ENCODE measurements at places on chromosomes 4 and X.
A peak's percentile ranks its signal among the peaks of the same experiment; 100 is the strongest.

DNA sequence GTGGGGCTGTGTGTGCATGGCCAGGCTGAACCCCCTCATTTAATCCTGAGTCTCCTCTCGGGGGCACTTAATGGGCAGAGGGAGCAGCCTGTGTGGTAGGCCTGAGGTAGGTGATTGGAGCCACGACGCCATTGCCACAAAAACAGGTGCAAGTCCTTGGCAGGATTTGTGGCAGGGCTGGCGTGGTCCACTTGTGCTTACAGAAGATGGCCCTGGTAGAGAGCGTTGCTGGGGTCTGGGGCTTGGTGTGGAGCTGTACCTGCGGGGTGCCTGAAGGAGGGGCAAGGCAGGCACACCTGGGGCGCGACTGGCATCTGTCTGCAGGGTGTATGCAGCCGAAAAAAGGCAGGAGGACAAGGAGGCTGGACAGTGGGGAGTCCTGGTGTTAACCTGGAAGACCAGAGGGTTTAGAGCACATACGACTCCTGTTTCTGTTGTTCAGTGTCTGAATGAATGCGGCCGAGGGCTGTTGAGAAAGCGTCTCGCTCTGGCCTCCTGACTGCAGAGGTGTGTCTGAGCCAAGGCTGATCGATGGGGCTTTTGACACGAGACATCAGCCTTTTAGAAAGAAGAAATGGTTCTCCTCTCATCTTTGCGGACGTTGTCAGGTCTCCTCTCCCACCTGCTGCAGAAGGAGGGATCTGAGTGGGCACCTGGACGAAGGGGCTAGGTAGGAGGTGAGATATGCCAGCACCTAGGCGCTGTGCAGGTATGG is 52.0 kb downstream of the TBC1D14 start:
- DNase-seq = peak; percentile 41

GRCh38 chr4:3340700-3341083 is 47.9 kb downstream of the RGS12 start:
- no peak for DNase-seq

GRCh38 chr4:140928880-140929279 is 172.7 kb upstream of the TBC1D9 start:
- DNase-seq = no peak

GRCh38 chrX:154094833-154095232 is 2.7 kb downstream of the MECP2 start:
- no peak for DNase-seq

DNA sequence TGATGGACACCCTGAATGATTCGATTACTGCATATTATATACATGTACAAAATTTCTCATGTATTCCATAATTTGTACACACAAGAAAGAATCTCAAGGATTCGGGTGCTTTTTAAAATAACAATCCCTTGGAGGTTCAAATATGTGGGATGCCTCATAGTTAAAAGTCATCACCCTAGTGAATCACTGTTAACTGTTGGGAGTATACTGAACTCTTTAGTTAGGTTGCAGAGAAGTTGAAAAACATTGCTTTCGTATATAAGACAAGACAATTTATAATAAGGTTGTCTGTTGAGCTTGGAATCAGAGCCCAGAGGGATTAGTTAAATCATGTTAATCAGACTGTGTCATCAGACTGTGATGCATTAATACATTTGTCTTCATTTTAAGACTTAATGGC is 15.6 kb downstream of the DCK start:
- DNase-seq = no peak

DNA sequence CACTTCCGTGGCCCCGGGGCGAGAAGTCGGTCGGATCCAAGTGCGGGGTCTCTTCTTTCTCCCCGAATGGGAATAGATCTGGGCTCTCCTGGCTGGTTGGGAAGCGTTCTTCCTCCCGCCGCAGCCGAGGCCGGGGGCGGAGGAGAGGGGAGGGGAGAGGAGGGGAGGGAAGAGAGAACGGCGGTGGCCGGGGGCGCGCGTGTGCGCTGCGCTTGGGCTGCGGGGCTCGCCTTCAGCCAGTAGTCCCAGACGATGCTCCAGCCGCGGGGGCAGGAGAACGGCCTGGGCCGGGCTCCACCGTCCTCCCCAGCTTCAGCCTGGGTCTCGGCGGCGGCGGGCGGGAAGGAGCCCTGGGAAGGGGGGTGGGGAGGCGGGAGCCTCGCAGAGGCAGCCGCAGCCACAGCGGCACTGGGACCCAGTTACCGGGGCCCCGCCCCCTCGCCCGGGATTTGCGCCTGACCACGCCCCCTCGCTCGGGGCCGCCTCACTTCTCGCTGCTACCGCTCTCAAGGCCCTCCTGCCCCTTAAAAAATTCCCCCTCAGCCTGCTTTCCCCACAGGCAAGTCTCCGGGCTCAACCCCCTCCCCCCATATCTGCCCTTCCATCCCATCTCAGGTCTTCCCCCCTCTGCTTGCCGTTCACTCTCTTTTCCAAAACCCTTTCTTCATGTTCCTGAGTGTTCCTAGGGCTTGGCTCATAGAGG is at the start of gene FGD1:
Gene FGD1, minus strand, starts transcription at position 421 of the 703 bp plus-strand sequence. CDS start 802 bp downstream, outside the sequence.
- DNase-seq = peak; percentile 64

GRCh38 chr4:6991249-6991648 is 51.9 kb upstream of the TADA2B start:
- DNase-seq = no peak

DNA sequence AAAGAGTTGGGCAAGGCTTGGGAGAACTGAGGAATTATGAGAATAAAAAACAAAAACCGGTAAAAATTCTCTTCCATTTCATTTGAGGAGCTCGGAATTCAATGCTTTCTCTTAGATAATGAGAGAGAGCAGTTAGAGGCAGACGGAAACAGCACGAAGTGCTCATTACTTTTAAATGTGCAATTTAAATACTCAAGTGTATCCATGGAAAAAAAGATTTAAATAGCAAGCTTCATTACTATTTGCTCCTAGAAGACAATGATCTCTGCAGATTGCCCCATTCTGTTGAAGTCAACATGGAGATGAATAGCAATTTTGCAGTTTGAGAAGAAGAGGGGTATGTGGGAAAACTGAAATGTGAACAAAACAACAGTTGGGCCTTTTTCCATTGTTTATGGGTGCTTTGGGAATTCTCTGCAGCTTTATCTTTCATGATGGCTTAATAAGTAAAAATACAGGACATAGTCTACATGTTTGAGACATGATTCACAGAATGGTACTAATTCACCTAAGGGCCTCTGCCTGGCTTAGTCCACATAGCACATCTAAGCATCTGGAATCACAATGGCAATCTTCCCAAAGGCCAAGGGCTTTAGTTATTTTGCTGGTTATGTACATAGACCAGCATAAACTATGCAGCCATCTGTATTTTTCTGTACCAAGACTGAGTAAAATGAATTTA is 512.7 kb upstream of the FAT1 start:
- DNase-seq = peak; percentile 54

DNA sequence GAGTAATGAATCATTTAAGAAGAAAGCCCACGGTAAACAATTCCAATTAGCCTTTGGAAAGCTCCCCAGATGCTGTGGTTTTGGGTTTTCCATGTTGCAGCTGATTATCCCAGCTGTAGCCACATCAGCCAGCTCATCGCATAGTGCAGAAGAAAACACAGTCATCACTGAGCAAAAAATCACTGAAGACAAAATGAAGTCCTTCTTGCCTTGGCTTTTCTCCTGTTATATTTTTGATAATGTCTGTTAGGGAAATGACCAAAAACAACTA is 193.0 kb upstream of the C1QTNF7 start:
- peak; percentile 79 for DNase-seq

- DNase-seq = no peak
These were observed 46.6 kb downstream of the ADAMTS3 start for GRCh38 chr4:72522440-72522839.

- DNase-seq = no peak
These were observed 344.5 kb upstream of the RASGEF1B start for GRCh38 chr4:81816031-81816761.

GRCh38 chrX:18041656-18042055 is 179.0 kb downstream of the BEND2 start:
- no peak for DNase-seq

GRCh38 chr4:80927420-80927819 is 103.1 kb upstream of the BMP3 start:
- no peak for DNase-seq

DNA sequence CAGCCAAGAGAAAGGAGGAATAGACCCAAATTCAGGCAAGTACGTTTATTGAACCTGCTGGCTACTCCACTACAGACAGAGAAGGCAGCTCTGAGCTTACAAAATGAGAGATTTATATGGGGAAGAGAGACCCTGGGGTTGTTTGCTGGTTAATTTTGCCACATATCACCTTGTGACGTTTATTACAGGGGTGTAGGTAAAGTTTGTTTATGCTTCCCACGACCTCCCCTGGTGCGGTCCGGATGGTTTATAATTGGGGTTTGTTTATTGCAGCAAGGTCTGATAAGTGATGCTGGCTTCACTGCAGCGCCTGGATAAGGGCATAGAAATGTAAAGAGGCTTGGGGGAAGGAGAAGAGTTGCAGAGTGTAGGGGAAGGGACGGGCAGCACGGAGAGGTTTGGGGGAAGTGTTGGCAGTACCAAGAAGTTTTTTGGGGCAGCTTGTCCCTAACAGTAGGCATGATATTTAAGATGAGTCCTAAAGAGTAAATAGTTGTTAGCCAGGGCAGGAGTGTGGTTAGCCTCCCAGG is 12.6 kb downstream of the BEX1 start:
- no peak for DNase-seq

GRCh38 chr4:112214390-112215264 is 17.0 kb upstream of the AP1AR start:
- DNase-seq = peak; percentile 33

- peak; percentile 65 for DNase-seq
These were observed 51.8 kb downstream of the RBPJ start for GRCh38 chr4:26372525-26373172.

- no peak for DNase-seq
These were observed 105.9 kb downstream of the ARSJ start for GRCh38 chr4:113873508-113873907.

- DNase-seq = no peak
These were observed 5.7 kb upstream of the AMELX start for GRCh38 chrX:11287505-11287904.

GRCh38 chrX:67781132-67781531 is 237.3 kb downstream of the AR start:
- DNase-seq = no peak

DNA sequence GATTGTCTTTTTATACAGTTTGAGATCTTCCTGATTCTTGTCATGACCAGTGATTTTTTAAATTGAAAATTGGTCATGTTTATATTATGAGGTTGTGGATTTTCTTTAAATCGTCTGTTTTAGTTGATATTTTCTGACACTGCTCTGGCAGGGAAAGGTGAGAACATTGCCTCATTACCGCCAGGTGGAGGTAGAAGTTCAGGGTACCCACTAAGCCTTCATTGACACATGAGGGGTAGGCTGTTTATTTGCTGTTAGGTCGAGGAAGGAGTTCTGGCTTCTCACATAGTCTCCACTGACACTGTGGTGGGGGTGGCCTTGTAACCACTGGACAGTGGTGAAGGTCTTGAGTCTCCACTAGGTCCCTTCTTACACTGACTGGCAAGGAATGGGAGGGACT is 117.6 kb upstream of the GPR101 start:
- DNase-seq = no peak

DNA sequence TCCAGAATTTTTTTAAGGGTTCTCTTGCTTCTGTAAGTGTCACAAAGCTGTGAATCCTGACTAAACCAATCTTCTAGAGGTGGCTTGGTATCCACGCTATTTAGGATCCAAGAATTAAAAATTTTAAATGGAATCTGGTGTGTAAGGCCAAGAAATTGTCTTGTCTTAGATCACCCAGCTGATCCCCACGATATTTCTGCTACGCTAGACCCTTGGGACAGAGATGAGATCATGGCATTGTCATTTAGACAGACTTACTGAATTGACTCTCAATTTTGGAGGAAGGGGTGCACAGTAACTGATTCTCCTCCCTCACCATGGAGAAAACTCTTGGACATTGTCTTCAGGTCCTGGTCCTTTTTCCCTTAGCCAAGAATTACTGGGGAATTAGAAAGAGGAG is 5.7 kb downstream of the GPRIN3 start:
- DNase-seq = no peak

DNA sequence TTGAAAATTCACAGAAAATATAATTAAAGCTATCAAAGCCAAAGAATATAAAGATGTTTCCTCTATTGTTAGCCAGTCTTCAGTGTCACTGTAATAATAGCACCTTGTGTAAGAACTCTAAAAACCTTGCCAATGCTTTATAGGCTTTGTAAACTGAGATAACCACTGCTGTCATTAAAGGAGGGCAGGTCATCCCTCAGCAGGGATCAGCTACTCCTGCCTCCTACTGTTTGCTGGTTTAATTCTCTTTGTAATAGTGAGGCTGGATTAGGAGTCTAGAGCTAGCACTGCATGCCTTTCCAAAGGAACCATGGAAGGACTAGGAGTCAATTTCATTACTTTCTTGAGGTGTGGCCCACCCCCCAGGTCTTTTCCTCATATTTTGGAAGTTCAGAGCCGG is 46.2 kb downstream of the FHIP1A start:
- no peak for DNase-seq
